Epithelial cell of alveolus of lung (primary cell): ENCODE measurements at places on chromosomes 3 and 15. TPM values are rescaled to one million over a fixed set of nuclear protein-coding genes. Genes with fewer than 3 reads are reported as not detected.

ALDH1L1 gene
- not detected in 2 replicates for total RNA-seq

SPPL2A gene
- 76.9 and 100 TPM in 2 replicates for total RNA-seq

ARRDC4 gene
- total RNA-seq = 6.9 and 22.7 TPM in 2 replicates

ACKR4 gene
- total RNA-seq = not detected in 2 replicates

SORD gene
- 18.5 and 22.7 TPM in 2 replicates for total RNA-seq

PRKCI gene
- 34.9 and 40.6 TPM in 2 replicates for total RNA-seq

LARP6 gene
- total RNA-seq = 40.0 and 69.3 TPM in 2 replicates

CACNA2D3 gene
- 3.0 TPM in 1 of 2 replicates, not detected in the other for total RNA-seq

MKRN2OS gene
- not detected in 2 replicates for total RNA-seq

ZDHHC23 gene
- total RNA-seq = 0.39 TPM in 1 of 2 replicates, not detected in the other

DUOXA2 gene
- total RNA-seq = under 0.01 TPM in 1 of 2 replicates, not detected in the other

FBXO40 gene
- not detected in 2 replicates for total RNA-seq

POLQ gene
- total RNA-seq = 1.1 and 1.9 TPM in 2 replicates

CDC25A gene
- total RNA-seq = 1.8 and 12.0 TPM in 2 replicates

UCN2 gene
- total RNA-seq = 3.1 and 3.7 TPM in 2 replicates

RAB8B gene
- total RNA-seq = 39.0 and 44.0 TPM in 2 replicates

ITIH3 gene
- total RNA-seq = 0.13 TPM in 1 of 2 replicates, not detected in the other

LAMB2 gene
- 246 and 364 TPM in 2 replicates for total RNA-seq

OR4F15 gene
- total RNA-seq = not detected in 2 replicates

ALPK3 gene
- 0.80 and 3.1 TPM in 2 replicates for total RNA-seq

VIPR1 gene
- total RNA-seq = 0.13 and 1.2 TPM in 2 replicates

LRRN1 gene
- 0.40 and 4.0 TPM in 2 replicates for total RNA-seq

CHRNA7 gene
- total RNA-seq = 0.13 and 1.2 TPM in 2 replicates

TNNC1 gene
- 0.26 and 4.8 TPM in 2 replicates for total RNA-seq

EPHA3 gene
- total RNA-seq = 0.40 and 0.78 TPM in 2 replicates

LTK gene
- total RNA-seq = 0.13 TPM in 1 of 2 replicates, not detected in the other

CEMIP gene
- total RNA-seq = 3.0 and 5.0 TPM in 2 replicates

SHF gene
- total RNA-seq = 3.2 and 15.4 TPM in 2 replicates

ACY1 gene
- 26.8 and 74.0 TPM in 2 replicates for total RNA-seq

ATOSA gene
- 10.3 and 17.5 TPM in 2 replicates for total RNA-seq

SNRPA1 gene
- 38.3 and 43.5 TPM in 2 replicates for total RNA-seq

CACNA1D gene
- 0.26 and 4.5 TPM in 2 replicates for total RNA-seq

IL17RB gene
- total RNA-seq = 0.16 TPM in 1 of 2 replicates, not detected in the other

MUC4 gene
- total RNA-seq = 0.39 TPM in 1 of 2 replicates, not detected in the other

ZNF860 gene
- 0.52 and 1.5 TPM in 2 replicates for total RNA-seq

EHHADH gene
- 4.1 and 5.0 TPM in 2 replicates for total RNA-seq

VGLL3 gene
- 12.7 and 43.7 TPM in 2 replicates for total RNA-seq

TUBGCP4 gene
- 12.3 and 12.6 TPM in 2 replicates for total RNA-seq

MAP6D1 gene
- 1.4 and 3.5 TPM in 2 replicates for total RNA-seq

PLAAT1 gene
- total RNA-seq = 1.2 TPM in 1 of 2 replicates, not detected in the other

ASB7 gene
- 8.7 and 14.2 TPM in 2 replicates for total RNA-seq

ZNF639 gene
- total RNA-seq = 41.2 and 45.7 TPM in 2 replicates

LRRC15 gene
- not detected in 2 replicates for total RNA-seq

CLRN1 gene
- not detected in 2 replicates for total RNA-seq

SLC28A2 gene
- total RNA-seq = not detected in 2 replicates

RETNLB gene
- not detected in 2 replicates for total RNA-seq

PRSS50 gene
- not detected in 2 replicates for total RNA-seq

PLA2G4D gene
- total RNA-seq = not detected in 2 replicates

RBMS3 gene
- total RNA-seq = 20.3 and 21.4 TPM in 2 replicates

ACTRT3 gene
- total RNA-seq = 3.7 and 3.9 TPM in 2 replicates

CYP19A1 gene
- 0.08 and 0.13 TPM in 2 replicates for total RNA-seq

CACNA2D2 gene
- 0.08 TPM in 1 of 2 replicates, not detected in the other for total RNA-seq

TGM5 gene
- total RNA-seq = not detected in 2 replicates
